SK-N-DZ (cell line): ENCODE measurements at places on chromosomes 4 and X.
A peak's percentile ranks its signal among the peaks of the same experiment; 100 is the strongest.

- DNase-seq, result peak; percentile 74
Observed at GRCh38 chr4:140252141-140252741, 98.3 kb upstream of the MAML3 start.

DNA sequence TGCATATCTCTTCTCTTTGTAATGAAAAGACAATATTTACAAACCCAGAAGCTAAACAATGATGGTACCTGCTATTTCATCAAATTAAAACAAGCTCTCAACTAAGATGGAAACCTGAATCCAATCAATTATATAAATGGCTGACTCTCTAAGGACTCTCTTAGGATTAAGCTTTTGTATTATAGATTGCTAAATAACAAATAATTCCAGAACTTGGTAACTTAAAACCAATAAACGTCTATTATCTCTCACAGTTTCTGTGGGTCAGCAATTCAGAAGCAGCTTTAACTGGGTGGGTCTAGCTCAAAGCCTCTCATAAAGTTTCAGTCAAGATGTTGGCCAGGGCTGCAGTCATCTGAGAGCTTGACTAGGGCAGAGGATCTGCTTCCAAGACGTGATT, 12.4 kb downstream of the PHKA2 start:
- no peak for DNase-seq

- no peak for DNase-seq
Observed at GRCh38 chr4:128782875-128783614, 26.5 kb upstream of the JADE1 start.

DNA sequence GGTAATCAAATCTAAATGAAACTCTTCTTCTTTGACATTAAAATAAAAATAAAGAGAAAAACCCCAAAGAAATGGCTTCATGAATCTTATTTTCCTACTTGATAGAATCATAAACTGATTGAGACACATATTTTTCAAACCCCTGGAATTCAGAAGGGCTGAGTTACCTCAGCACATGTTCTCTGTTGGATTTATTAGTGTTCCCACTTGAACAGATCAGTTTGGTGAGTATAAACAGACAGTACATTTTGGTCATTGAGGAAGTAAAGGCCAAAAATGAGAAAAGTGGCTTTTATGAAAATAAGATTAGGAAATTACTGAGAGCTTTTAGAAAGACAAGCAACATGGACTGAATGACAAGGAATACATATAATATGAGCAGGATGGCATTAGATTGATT, 620.4 kb downstream of the ANKRD50 start:
- no peak for DNase-seq

DNA sequence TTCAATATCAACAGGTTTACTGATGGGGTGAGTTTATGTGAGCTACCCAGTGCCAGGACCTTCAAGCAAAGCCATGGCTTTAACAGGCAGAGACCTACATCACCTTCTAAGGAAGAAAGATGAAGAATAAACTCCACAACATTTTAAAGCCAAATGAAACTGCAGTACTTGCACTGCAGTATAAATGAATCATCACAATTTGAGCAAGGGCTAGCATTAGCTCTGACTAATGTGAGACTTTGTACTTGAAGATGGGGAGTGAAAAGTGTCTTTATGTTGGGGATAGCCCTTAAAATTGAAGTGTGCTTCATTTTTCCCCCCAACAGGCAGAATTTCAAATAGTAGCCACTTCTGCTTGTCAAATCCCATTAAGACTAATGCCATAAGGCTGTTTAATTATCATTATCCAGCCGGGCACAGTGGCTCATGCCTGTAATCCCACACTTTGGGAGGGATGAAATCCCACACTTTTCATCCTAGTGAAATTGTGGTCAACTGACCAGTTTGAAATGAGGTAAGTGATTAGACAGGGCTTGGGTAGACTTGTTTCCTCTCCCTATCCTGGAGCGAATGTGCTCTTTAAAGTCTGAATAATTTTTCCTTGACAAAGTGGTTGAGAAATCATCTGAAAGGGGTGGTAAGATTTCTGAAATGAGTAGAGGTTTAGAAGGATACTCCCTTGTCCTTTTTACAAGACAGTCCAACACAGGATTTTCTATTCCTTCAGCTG, 27.2 kb upstream of the GPR34 start:
- DNase-seq, result no peak

DNA sequence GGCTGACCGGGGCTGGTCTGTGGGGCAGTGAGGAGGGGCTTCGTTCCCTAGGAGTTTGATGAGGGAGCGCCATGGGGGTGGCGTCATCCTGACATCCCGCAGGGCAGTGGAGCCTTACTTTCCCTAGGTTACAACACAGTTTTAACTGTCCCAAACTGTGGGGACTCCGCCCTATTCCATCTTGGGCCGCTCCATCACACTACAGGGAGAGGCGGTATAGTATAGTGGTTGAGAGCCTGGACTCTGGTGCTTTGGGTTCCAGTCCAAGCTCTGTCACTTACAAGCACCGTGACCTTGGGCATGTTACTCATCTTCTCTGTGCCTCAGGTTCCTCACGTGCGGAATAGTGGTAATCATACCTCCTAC, 44.2 kb downstream of the ZNF185 start:
- DNase-seq, result no peak

GRCh38 chr4:84501202-84501503, 2.1 kb upstream of the NKX6-1 start:
- DNase-seq, result no peak

DNA sequence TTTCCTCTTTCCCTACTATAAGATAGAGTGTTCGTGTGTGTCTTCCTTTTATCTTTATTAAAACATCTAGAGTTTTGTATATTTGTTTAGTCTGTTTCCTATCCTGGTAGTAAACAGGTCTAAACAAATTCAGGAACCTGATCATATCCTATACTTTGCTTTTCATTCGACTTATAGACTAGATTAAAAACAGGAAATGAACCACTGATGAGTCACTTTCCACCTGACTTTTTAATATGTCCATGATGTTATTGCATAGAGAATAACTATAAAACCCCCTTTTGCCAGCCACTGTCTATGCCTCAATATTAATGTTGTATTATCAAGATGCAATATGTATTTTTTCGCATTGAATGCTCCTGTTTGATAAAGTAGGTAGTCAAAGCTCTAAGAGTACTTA, 1794.0 kb downstream of the STIM2 start:
- DNase-seq, result no peak

- DNase-seq, result no peak
Observed at GRCh38 chrX:71650333-71650969, 16.9 kb upstream of the LOC101059915 start.

DNA sequence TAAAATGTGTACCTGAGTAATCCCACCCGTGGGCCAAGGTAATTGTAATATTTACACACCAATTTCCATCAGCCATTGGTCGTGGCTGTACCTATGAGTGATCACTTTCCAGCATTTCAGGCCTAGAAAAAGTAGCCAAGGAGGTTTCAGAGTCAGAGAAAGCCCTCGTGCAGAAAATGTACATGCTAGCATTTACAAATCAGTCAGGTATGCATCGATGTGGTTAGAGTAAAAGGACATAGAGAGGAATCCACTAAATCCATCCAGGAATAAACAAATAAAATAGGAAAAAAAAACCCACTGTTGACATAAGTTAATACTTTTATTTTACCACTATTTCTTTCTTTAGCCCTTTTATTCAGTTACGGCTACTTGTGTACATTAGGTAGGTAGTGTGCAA, 256.8 kb downstream of the TRIML1 start:
- no peak for DNase-seq

DNA sequence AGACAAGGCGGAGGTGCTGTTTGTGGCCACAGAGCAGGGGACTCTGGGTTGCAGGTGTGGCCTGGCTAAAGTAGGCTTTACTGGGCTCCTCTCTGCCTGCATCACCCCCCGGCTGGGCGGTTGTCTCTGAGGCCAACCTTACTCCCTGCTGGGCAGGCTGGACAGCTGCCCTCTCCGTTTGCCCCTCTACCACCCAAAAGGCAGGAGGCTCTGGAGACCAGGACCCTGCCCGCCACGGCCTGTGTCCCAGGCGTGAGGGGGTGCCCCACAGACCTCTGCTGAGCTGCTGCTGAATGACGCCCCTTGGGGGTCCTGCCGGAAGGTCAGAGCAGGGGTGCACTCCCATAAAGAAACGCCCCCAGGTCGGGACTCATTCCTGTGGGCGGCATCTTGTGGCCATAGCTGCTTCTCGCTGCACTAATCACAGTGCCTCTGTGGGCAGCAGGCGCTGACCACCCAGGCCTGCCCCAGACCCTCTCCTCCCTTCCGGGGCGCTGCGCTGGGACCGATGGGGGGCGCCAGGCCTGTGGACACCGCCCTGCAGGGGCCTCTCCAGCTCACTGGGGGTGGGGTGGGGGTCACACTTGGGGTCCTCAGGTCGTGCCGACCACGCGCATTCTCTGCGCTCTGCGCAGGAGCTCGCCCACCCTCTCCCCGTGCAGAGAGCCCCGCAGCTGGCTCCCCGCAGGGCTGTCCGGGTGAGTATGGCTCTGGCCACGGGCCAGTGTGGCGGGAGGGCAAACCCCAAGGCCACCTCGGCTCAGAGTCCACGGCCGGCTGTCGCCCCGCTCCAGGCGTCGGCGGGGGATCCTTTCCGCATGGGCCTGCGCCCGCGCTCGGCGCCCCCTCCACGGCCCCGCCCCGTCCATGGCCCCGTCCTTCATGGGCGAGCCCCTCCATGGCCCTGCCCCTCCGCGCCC, 920 bp downstream of the HTT-AS start:
- DNase-seq, result peak; percentile 57

DNA sequence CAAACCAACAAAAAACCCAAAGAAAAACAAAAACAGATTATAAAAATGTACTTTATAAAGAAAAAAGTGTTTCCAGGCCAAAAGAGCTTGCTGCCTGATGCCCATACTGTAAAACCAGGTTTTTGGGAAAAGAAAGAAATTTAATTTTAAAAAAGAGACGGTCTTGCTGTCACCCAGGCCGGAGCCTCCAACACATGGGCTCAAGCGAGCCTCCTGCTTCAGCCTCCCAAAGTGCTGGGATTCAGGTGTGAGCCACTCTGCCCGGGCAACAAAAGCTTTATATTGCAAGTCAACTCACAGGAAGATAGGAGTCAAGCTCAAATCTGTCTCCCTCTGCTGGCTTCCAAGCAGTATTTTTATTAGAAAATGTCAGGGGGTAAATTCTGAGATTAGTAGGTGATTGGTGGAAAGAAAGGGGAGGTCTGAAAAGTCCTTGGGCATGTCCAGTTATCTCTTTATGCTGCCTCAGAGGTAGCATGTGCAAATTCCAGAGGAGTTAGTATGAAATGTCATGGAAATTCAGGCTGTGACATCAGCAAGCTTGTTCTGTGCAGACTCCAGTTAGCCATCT, 39.4 kb downstream of the MGST2 start:
- DNase-seq, result no peak

DNA sequence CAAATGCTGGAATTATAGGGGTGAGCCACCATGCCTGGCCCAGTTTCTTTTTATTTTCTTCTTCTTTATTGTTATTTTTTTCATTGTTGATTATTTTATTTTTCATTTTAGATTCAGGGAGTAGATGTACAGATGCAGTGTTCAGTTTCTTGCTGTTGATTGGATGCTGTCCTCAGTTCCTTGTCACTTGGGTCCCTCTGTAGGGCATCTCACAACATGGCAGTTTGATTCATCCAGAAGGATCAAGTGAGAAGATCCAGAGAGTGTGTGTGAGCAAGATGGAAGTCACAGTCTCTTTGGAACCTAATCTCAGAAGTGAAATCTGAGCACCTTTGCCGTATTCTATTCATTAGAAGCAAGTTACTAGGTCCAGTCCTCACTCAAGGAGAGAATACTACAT, 20.9 kb downstream of the HMGB3 start:
- DNase-seq, result no peak

DNA sequence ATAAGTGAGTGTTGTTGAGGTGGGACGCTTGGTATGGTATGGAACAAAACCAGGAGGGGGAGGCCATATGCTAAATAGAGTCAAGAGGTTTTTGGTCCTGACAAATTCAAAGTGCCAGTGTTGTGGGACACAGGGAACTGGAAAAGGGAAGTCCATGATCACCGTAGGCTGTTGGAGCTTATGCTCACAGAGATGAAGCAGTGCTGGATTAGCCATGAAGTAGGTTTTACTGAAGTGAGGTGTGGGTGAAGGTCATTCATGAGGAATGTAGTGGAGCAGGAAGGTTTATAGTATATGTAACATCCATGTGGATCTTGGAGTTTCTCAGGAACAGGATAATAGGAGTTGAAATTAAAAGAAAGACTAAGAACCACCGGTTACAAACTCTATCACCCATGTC, 256.1 kb upstream of the PITX2 start:
- no peak for DNase-seq

DNA sequence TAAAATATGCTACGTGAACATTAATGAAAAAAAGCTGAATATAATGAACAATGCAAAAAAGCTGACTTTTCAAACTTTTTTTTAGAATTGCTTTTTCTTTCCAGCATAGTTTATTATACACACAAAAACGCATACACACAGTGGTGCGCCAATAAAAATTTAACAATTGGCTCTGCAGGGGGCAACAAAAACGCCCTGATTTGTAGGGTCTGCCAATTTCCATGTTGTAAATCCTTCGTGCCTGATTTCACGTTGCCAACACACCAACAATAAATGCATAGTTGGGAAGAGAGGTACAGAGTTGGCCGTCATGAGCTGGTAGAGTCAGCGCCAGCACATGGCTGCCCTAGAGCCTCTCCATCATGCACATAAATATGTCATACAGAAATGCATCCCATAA, 333.1 kb downstream of the MAPK10 start:
- DNase-seq, result no peak

DNA sequence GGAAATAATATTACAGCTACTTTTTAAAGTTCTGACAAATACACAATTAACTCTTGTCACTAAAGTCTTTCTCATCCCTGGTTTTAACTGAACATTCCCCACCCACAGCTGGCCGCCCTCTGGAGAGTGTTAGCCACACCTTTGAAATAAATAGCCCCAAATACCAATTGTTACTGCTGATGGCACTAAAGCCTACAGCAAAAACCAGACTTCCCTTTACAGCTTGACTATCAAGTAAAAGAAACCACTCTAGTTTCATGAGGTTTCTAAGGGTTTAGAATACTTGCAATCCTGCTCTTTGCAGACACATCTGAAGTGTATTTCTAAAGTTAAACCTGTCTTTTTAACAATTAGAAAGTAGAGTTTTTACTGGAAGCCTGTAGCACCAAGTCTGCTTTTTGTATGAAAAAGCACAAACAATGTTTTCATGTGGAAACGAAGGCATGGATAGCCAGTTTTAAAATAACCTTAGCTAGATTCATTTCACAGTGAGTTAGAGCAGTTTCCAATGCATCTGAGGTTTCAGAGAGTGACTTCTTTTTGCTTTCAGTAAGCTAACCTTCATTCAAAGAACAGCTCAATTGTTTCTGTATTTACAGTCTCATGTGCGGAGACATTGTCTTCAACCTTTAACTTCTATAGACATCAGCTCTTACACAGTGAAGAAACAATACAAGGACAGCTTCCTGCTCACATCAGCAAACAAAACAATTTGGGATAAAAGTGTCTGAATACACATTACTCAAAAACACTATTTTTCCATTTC, 164.8 kb upstream of the VEGFC start:
- DNase-seq, result no peak

- no peak for DNase-seq
Observed at GRCh38 chrX:140274811-140275525, 229.9 kb downstream of the SOX3 start.

DNA sequence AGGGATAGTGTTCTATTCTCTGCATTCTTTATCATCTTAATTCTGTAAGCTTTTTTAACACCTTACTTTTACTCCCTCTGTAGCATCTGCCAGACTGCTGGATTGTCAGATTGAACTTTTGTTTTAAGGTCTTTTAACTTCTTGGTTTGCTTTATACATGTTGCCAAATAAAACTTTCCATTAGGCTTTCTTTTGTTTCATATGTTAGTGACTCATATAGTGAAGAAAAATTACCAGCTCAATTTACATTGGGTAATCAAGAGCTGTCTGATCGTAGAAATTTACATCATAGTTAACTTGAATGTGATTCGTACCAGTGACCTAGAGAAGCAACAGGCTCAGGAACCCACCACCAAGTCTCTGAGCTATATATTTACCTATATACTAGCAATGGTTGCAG, 28.5 kb upstream of the KLHL4 start:
- DNase-seq, result no peak
